NCI-H2081 (cell line): ENCODE measurements at places on chromosomes 16 and 17.
A peak's percentile ranks its signal among the peaks of the same experiment; 100 is the strongest.

GRCh38 chr17:57552114-57552624 is 192.9 kb downstream of the CCDC182 start:
- no peak for DNase-seq

- DNase-seq, result no peak
Observed at GRCh38 chr17:77887110-77887463, 71.4 kb upstream of the TNRC6C start.

DNA sequence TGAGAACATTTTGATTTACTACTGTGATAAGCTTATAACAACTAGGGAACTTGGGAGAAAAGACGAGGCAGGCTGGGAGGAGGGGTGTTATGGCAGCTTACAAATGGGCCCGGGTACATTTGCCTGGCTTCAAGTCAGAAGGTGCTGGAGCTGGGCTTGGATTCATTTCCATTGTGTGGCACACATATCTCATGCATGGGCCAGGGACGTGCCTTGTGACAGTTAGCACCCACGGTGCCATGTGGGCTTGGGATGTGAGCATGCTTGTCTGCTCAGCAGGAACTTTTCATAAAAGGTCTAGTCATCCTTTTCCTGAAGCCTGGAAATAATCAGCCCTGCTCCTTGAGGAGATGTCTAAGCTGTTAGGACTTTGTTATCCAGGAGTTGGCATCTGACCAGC is 572.2 kb downstream of the CDH13 start:
- no peak for DNase-seq

- no peak for DNase-seq
Observed at GRCh38 chr16:89706518-89707260, 5.2 kb upstream of the SPATA2L start.

GRCh38 chr17:55398689-55399088 is 22.9 kb downstream of the MMD start:
- DNase-seq, result no peak

DNA sequence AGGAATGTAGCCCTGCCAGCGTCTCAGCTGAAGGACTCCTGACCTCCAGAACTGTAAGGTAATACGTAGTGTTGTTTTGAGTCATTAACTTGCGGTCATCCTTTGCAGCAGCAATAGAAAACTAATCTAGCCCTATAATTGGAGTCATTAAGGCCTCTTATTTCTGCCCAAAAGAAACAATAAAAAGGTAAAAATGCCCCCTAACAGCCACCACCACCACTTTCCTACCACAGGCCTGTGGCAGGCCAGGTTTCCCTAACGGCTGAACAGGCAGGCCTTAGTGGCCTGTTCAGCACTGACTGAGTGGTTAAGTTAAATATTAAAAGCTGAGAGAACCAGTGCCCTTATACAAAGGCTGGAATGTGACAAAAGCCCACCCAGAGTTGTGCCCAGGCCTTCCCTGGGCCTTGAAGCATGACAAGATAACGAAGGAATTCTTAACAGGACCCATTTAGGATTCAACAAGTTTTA is 286.5 kb upstream of the ERCC4 start:
- no peak for DNase-seq

DNA sequence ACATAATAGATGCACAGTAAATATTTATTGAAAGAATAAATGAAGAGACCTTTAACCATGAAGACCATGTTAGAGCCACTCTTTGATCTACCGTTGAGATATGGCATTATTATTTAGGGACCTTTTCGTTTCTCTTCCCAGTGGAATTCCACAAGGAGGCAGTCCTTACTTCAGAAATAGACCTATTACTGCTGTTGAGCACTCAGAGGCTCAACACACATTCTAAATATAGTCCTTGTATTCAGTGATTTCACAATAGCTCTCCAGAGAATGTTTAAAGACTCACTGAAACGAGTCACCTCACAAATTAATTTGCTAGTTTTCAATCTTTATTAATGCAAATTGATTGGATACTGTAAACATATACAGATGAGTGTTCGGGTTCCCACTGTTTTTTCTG is 603.8 kb downstream of the CDH8 start:
- no peak for DNase-seq

- DNase-seq, result no peak
Observed at GRCh38 chr16:80803339-80804055, 901 bp downstream of the CDYL2 start.

- DNase-seq, result no peak
Observed at GRCh38 chr16:59899940-59900339, 1165.8 kb upstream of the GOT2 start.

- no peak for DNase-seq
Observed at GRCh38 chr16:85537795-85538401, 75.2 kb upstream of the GSE1 start.

DNA sequence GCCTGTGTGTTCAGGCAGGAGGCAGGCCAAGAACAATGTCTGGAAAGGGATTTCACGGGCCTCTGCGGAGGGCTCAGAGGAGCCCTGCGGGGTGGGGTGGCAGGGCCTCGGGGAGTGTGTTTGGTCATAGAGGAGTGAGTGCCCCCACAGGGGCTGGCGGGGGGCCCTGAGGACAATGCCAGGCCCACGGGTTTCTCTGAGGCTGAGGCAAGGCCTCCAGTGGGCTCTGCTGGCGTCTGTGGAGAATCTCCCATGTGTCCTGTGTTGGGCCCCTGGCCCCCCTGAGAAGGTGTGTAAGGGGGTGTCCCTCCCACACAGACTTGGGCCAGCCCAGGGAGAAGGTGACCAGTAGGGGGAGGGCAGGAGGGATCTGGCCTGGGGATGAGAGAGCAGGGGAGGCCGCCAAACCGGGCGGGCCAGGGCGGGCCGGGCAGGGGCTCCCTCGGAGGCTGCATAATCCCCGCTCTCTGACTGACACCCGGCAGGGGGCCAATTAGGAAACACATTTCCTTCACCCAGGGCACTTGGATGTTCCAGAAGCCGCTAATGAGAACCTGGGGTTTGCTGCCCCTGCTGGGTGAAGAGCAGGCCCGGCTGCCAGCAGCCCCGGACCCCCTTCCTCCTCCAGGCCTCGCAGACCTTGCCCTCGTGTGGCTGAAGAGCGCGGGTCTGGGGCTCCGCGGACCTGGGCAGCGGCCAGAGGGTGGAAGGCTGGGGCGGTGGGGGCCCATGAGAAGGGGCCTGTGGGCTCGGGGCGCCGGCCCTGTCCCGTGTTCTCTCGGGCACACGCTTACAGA is 204.2 kb downstream of the NTN1 start:
- no peak for DNase-seq

DNA sequence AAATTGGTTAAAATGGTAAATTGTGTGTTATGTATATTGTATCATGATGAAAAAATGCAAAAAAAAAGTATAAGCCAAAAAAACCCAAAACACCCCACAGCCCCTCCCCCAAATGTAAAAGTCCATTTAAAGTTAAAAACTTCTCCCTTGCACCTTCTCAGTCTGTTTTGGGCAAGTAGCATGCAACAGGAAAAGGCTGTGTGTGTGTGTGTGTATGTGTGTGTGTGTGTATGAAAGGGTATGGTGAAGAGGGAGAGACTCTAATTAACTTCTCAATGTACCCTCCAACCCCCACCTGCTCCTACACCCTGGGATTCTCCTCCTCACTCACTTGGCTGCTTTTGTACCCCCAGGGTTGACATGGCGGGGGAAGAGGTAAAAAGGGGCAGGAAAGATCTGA is 9.2 kb upstream of the GGT6 start:
- DNase-seq, result no peak

- no peak for DNase-seq
Observed at GRCh38 chr17:82970067-82970466, 109.3 kb upstream of the METRNL start.

DNA sequence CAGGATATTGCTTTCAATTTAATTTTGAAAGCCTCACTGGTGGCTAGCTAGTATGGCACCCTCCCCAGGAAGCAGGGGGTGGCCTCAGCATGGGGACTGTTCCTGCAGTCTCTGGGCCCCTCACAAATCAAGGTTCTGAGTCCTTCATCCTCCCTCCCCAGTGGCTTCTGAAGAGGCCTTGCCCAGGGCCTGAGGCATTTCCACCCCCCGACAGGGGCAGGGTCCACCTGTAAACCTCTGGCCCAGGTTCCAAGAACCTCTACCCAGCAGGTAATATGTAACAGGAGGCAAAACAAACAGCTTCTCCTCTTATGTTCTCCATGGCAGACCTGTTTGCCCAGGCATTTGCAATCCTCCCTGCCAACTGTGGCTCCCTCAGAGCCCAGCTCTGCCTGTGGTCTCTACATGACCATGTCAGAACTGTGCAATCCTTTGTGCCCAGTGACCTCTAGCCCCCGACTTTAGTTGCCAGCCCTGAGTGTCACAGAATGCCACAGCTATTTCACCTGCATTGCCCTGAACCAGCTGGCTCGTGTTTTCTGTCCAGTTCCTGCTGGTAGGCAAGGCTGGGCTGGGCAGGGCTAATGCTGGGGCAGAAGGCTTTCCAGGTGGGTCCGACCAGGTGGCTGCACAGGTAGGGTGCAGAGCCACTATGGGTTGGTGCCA is 14.3 kb downstream of the ACSF2 start:
- peak; percentile 77 for DNase-seq

- DNase-seq, result no peak
Observed at GRCh38 chr16:70582280-70582978, 58.8 kb downstream of the SF3B3 start.
